ENCODE measurements at places on chromosomes 3 and 15. TPM values are rescaled to one million over a fixed set of nuclear protein-coding genes. Genes with fewer than 3 reads are reported as not detected.

SUSD5 gene
- 0.25 TPM for polyA plus RNA-seq

C3orf49 gene
- not detected for polyA plus RNA-seq

DAPK2 gene
- not detected for polyA plus RNA-seq

PARP6 gene
- polyA plus RNA-seq: 41.6 TPM

A4GNT gene
- polyA plus RNA-seq: not detected

ANKUB1 gene
- not detected for polyA plus RNA-seq

CEP97 gene
- 3.8 TPM for polyA plus RNA-seq

COL8A1 gene
- not detected for polyA plus RNA-seq

C2CD4B gene
- polyA plus RNA-seq: not detected

GOLGA8O gene
- polyA plus RNA-seq: not detected

LSAMP gene
- not detected for polyA plus RNA-seq

FBXW12 gene
- not detected for polyA plus RNA-seq

Data from naive thymus-derived CD4-positive, alpha-beta T cell (primary cell).